CD4-positive, alpha-beta T cell (primary cell): ENCODE measurements at places on chromosomes 4 and X.

GRCh38 chrX:139120760-139121159 lies 409.2 kb upstream of the FGF13 start:
- no peaks in the 10 kb centered on the region for H3K27me3 ChIP-seq
- H3K4me1 ChIP-seq = no peaks in the 10 kb centered on the region
- no peak overlapping the region for H3K27ac ChIP-seq
- DNase-seq = no peak

DNA sequence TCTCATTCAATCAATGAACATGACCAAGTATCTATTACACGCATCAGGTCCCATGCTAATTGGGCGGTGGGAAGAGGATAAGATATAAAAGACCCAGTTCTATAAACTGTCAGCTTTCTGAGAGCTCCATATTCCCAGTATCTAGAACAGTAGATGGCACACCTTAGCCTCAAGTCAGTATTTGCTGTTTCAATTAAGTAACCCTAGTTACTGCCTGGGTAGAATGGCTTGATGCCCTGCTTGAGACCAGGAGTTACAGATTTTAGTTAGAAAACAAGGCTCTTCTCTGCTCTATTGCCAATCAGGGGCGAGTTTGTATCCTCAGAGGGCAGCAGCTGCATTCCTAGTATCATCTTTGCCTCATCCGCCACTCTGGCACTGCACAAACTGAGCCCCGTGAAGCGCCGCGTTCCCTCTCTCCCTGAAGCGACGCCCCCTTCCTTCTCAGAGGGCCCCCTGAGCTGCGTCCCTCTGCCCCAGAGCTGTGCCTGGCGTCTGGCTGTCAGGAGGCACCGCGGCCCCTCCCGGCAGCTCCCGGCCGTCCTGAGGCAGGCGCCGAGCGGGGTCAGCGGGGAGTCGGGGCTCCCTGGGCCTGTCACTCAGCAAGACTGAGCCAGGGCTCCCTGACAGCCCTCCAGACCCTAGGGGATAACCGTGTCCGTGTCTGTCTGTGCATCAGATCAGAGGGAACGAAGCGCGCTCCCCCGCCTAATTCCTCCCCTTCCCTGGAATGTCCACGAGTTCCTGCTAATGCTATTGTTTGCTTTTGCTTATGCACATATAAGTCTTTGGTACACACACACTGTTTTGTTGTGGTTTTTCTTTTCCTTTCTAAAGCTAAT lies 212.4 kb upstream of the TTC29 start:
- no peak overlapping the region for H3K4me3 ChIP-seq
- peaks cover 11% of the 10 kb centered on the region for H3K27me3 ChIP-seq

DNA sequence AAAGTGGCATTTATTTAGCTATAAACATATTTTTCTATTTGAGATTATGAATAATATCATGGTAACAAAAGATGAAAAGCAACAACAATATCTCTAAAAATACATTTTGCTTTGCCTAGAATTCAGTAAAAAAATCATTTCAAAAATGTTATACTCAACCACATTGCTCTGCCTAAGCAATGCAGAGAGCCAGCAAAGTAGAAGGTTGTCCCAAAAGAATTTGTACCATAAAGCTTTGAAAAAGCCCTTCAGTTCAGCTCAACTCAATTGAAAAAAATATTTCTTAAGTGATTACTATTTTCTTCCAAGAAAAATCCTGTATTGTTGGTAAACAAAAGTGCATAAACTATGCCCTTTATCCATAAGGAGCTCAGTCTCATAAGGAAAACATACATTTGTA lies 301.2 kb upstream of the ARSJ start:
- H3K4me3 ChIP-seq = no peak overlapping the region
- H3K27ac ChIP-seq = no peak overlapping the region
- no peaks in the 10 kb centered on the region for H3K4me1 ChIP-seq
- no peak for DNase-seq
- H3K27me3 ChIP-seq = no peaks in the 10 kb centered on the region
- H3K36me3 ChIP-seq = no peaks in the 10 kb centered on the region

GRCh38 chr4:152117933-152118507 lies 357.2 kb upstream of the GATB start:
- H3K4me3 ChIP-seq = no peak overlapping the region
- peaks cover 43% of the 10 kb centered on the region for H3K4me1 ChIP-seq
- no peak for DNase-seq
- H3K27me3 ChIP-seq = no peaks in the 10 kb centered on the region
- no peak overlapping the region for H3K27ac ChIP-seq

DNA sequence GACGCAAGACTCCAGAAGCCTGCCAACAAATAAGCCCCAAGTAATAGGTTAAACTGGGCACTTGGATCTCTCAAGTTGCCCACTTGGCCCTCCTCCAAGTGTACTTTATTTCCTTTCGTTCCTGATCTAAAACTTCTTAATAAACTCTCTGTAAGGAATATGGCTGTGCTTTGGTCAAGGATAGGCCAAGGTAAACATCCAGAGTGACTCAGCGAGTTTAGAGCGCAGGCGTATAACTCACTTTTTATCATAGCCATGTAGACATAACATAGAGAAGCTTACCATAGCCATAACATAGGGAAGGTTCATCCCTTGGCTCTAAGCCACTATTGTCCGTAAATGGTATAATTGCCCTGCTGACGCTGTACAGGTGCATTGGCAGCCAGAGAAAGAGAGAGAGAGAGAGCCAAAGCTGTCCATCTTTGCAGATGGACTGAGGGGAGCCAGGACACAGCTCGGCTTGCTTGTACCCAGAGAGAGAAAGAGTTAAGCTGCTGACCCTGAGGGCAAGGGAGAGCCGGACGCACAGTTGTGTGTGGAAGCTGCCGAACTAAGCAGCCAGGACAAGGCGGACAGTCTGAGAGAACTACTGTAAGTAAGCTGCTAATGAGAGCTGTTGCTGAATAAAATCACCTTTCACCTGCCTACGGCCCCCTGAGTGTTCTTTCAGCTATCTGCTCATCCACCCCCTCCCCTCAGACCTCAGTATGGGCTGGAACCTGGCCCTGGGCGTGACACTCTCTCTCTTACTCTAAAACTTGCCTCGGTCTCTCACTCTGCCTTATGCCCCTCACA lies 1.8 kb downstream of the TLR1 start:
- H3K36me3 ChIP-seq = peaks cover 52% of the 10 kb centered on the region
- no peaks in the 10 kb centered on the region for H3K27me3 ChIP-seq
- peak overlapping the region; percentile 55 for H3K4me3 ChIP-seq
- peaks cover 27% of the 10 kb centered on the region for H3K4me1 ChIP-seq
- DNase-seq = no peak

- H3K36me3 ChIP-seq = no peaks in the 10 kb centered on the region
- H3K4me1 ChIP-seq = no peaks in the 10 kb centered on the region
- no peak overlapping the region for H3K4me3 ChIP-seq
- H3K27me3 ChIP-seq = no peaks in the 10 kb centered on the region
- no peak overlapping the region for H3K27ac ChIP-seq
These were observed 38.8 kb downstream of the FGF2 start for GRCh38 chr4:122865425-122865824.

GRCh38 chrX:54921427-54922021 lies 900 bp downstream of the TRO start:
- no peak overlapping the region for H3K27ac ChIP-seq
- peaks cover 18% of the 10 kb centered on the region for H3K4me1 ChIP-seq
- no peaks in the 10 kb centered on the region for H3K27me3 ChIP-seq
- H3K4me3 ChIP-seq = peak overlapping the region; percentile 61
- DNase-seq = peak; percentile 42

DNA sequence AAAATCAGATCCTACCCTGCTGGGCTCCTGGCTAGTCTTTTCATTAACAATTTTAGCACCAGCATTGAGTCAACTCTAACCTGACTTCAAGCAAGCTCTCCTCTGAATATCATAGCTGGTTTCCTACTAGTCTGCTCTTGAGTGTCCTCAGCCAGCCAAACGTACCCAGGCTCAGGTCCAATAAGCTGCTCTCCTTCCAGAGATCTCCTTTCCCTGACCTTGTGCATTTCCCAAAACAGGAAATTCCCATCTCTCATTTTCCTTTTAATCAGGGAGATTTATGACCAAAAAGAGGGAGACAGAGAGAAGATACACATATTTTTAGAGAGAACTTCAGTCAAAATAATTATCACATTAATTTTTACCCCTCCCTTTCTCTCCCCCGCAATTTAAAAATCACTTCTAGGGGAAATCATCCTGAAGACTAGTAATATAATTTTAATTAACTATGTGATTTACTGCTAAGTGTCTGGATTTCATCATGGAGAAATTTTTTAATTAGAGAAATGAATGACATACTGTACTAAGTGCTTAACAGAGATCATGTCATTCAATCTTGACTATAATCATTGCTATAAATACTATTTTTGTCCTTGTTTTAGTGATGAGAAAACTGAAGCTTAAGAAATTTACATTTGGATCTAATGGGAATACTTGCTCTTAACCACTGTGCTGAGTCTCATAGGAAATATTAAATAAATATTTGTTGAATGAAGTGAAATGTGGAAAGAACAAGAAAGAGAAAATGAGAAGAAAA lies 421.7 kb upstream of the INTU start:
- no peaks in the 10 kb centered on the region for H3K27me3 ChIP-seq
- DNase-seq = no peak
- no peaks in the 10 kb centered on the region for H3K36me3 ChIP-seq
- no peak overlapping the region for H3K4me3 ChIP-seq
- H3K4me1 ChIP-seq = no peaks in the 10 kb centered on the region

DNA sequence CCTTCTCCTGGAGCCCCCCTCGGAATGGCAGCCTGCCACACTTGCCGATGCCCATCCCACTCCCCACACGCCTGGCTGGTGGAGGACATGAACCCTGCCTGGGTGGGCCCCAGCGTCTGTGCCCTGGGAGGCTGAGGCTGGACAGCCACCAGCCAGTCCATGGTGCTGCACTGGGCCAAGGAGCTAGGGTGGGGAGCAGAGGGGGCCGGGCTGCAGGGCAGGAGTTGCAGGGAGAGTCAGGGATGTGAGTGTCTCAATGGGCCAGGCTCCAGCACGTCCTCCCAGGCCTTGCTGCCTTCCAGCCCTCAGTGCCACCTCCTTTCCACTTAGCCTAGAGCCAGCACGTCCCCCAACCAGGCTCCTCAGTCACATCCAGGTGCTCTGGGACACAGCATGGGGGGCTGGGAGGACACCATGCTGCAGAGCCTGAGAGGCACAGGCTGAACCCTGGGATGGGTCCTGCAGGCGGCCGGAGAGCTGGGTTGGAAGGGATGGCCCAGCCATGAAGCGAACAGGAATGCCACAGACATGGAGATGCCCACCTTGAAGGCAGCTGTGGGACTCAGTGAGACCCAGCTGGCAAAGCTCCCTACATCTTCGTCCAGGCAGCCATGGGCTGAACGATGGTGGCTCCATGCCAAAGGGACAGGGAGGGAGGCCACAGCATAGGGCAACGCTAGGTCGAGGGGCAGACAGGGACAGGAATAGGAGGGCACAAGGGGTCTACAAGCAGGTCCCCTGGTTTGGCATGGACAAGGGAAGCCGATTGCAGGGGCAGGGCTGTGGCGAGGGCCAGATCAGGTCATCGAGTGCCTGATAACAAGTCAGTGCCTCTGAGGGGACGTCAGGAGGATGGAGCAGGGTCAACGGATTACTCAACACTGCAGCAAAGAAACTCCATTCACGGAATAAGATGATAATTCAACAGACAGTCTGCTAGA lies 30.1 kb upstream of the MXD4 start:
- peaks cover 68% of the 10 kb centered on the region for H3K4me1 ChIP-seq
- H3K27ac ChIP-seq = peak overlapping the region; percentile 85

DNA sequence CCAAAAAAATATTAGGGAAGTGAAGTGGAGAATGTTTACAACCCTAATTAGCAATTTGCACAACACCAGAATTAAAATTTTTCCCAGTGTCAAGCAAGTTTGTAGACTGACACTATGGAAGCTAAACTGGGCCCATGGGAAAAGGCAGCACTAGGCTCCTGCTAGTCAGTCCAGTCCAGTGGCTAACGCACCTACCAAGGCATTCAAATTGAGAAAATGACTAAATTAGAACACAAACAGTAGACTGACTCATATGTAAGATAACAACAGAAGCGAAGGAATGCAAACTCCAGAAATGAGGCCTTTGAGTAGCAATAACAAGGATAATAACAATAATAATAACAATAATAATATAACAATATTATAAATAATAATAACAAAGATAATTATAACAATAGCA lies 90.7 kb downstream of the GRIA3 start:
- no peak for DNase-seq
- H3K4me3 ChIP-seq = no peak overlapping the region
- no peaks in the 10 kb centered on the region for H3K27me3 ChIP-seq
- no peaks in the 10 kb centered on the region for H3K4me1 ChIP-seq
- H3K36me3 ChIP-seq = no peaks in the 10 kb centered on the region

DNA sequence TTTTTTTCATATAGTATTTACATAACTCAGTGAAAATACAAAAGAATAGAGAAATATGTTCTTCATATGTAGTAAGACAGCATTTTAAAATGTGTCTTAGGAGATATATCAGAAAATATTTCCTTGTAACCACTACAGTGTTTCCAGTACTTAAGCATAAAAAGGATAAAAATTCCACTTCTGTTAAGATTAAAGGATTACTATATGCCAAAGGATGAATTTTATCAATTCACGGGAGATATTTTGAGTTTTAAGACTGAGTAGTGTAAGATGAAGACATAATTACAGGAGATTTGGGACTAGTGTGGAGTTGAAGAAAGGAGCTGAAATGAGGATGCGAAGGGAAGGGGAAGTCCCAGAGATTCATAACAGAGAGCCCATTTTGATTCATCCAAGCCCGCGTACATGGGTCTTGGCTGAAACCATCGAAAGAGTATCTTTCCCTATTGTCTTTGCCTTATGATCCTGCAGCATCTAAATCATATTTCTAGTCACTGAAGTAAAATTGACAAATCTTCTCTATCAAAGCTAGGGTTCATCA lies 58.7 kb downstream of the MAD2L1 start:
- H3K27ac ChIP-seq = no peak overlapping the region
- no peaks in the 10 kb centered on the region for H3K27me3 ChIP-seq
- no peaks in the 10 kb centered on the region for H3K4me1 ChIP-seq
- no peaks in the 10 kb centered on the region for H3K36me3 ChIP-seq

DNA sequence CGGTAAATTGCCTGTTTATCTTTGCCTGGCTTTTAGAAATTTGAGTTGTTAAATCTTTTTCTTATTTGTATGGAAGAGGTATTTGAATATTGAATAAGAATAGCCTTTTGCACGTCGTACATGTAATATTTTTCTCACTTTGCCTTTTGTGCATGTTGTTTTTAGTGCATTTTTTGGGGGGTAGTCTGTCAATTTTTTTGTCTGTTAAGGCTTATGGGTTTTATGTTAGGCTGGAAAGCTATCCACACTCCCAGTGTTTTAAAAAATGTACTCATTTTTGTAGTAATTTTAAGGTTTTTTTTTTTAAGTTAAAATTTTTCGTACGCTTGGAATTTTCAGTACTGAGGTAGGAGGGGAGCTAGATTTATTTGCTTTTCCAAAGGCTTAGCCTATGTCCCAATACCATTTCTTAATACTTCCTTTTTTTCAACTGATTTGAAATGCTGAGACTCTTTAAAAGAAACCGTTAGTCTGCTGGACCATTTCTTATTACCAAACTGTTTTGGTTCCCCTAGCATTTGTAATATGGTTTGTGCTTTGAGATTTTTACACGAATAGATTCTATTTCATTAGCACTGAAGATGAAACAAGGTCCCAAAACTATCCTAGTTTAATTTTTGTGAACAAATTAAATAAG lies 1.3 kb downstream of the HERC5 start:
- peaks cover 20% of the 10 kb centered on the region for H3K4me1 ChIP-seq
- H3K27me3 ChIP-seq = no peaks in the 10 kb centered on the region
- peaks cover under 1% of the 10 kb centered on the region for H3K36me3 ChIP-seq
- DNase-seq = no peak
